ENCODE measurements at places on chromosomes 2 and 18. TPM values are rescaled to one million over a fixed set of nuclear protein-coding genes. Genes with fewer than 3 reads are reported as not detected.

DNA sequence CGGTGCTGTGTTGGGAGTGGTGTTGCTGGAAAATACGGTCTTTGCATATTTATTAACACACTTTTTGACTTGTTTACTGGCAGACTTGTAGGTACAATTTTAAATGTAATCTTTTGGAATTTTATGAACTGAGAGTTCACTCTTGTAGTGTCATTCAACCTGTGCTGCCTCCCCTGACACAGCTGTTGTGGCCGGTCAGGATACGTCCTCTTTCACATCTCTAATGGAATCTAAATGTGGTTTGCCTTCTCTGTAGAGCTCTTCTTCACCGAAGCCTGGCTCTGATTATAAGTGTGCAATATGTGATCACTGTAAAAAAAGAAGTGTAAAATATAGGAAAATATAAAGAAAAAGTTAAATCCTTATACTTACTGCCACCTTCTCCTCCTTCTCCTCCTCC is 94.7 kb downstream of the MAP4K4 start:
- H3K36me3 ChIP-seq = no peaks in the 10 kb centered on the region
- no peaks in the 10 kb centered on the region for H3K27me3 ChIP-seq
- DNase-seq = no peak

DNA sequence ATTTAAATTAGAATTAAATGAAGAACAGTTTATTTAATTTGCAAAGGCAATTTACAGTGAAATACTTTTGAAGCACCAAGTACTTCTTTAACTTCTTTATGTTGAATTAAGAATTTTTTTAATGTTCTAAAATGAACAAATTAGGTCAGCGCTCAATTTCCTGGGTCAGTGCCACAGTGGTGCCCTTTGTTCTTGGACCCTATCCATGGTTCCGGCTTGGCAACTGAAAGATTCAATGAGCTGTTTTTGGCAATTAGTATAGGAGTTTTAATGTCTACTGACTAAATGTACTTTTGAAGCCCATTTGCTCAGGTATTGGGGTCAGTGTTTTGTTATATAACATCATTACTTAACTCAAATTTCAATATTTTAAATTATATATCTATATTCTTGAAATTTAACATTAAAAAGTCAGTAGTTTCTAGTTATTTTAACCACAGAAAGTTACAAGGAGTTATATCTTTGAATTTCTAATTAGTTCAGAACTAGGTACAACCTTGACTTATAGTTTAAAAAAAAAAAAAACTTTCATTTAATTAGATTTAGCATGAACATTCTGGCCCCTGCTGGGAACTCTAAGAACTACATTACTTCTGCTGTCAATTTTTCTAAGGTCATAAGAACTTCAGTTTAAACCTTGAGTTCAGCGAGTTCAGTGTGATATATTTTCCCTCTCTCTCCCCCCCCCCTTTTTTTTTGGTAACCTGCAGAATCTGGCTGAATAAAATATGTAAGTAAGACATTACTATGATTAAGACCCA is 7.6 kb upstream of the MSTN start:
- no peak overlapping the region for H3K4me3 ChIP-seq
- DNase-seq = no peak
- H3K27me3 ChIP-seq = no peaks in the 10 kb centered on the region
- no peaks in the 10 kb centered on the region for H3K4me1 ChIP-seq
- no peak overlapping the region for H3K27ac ChIP-seq
- H3K36me3 ChIP-seq = no peaks in the 10 kb centered on the region

DNA sequence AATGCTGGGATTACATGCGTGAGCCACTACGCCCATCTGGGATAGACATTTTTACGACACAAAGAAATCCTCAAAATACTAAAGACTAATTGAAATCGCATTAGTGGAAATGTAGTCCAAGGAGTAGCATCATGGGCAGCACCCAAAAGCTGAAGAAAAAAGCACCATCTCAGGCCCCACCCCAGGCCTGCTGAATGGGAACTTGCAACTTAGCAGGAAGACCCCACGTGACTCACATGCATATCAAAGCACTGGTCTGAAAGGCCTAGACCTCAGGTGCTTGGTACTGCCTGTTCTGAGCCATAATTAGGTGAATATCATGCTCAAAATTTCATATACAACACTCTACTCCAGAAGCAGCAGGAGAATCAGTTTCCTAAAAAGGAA is 28.9 kb downstream of the SPRED2 start:
- peaks cover 2% of the 10 kb centered on the region for H3K4me1 ChIP-seq
- no peak overlapping the region for H3K27ac ChIP-seq
- DNase-seq = no peak
- no peaks in the 10 kb centered on the region for H3K27me3 ChIP-seq
- no peaks in the 10 kb centered on the region for H3K36me3 ChIP-seq

GRCh38 chr2:88845772-88846661 is 154.5 kb downstream of the RPIA start:
- no peaks in the 10 kb centered on the region for H3K27me3 ChIP-seq
- no peak overlapping the region for H3K4me3 ChIP-seq
- no peaks in the 10 kb centered on the region for H3K36me3 ChIP-seq
- no peak overlapping the region for H3K27ac ChIP-seq
- DNase-seq = no peak

GRCh38 chr2:82487354-82487753 is 1971.7 kb downstream of the SUCLG1 start:
- no peaks in the 10 kb centered on the region for H3K36me3 ChIP-seq
- no peaks in the 10 kb centered on the region for H3K4me1 ChIP-seq
- DNase-seq = no peak

GRCh38 chr2:73255007-73255644 is 21.0 kb downstream of the CCT7 start:
- H3K27ac ChIP-seq = no peak overlapping the region
- no peaks in the 10 kb centered on the region for H3K4me1 ChIP-seq
- peaks cover 8% of the 10 kb centered on the region for H3K36me3 ChIP-seq
- no peak for DNase-seq
- no peak overlapping the region for H3K4me3 ChIP-seq
- no peaks in the 10 kb centered on the region for H3K27me3 ChIP-seq

EFR3B gene
- 1.3 TPM for total RNA-seq

DHRS9 gene
- total RNA-seq = 0.52 TPM

ACTR1B gene
- total RNA-seq = 74.4 TPM

ATP5MC3 gene
- total RNA-seq = 89.7 TPM

TOGARAM2 gene
- total RNA-seq = 0.78 TPM

Data from aorta (tissue), 5 donors.